ENCODE measurements at places on chromosomes 13 and 19.
A peak's percentile ranks its signal among the peaks of the same experiment; 100 is the strongest.

GRCh38 chr13:70662231-70662940 lies 554.1 kb upstream of the KLHL1 start:
- DNase-seq = no peak

DNA sequence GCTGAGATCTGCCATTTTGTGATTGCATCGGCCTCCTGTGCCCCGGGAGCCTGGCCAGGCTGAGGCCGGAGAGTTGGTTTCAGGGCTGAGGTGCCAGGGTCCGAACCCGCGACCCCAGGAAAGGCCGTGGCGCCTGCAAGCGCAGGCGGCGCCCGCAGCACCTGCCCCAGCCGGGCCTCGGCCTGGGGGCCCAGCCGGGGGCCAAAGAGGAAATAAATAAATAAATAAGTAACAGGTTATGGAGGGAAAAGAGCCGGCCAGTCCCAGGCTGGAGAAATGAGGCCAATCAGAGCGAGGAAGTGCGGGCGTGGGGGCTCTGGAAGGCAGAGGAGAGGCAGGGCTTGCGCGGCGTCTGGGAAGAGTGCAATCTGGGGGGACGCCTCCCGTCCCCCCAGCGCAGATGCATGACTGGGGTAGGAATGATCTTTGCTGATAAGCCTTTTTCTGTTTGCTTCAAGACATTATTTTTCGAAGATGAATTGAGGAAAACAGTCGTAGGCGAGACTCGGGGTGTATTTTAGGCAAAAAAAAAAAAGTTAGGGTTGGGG lies 145.6 kb upstream of the ZNF536 start:
- peak; percentile 32 for DNase-seq

- peak; percentile 45 for DNase-seq
Measured at GRCh38 chr13:40789275-40790153, at the start of gene SLC25A15. Gene SLC25A15, plus strand, starts transcription at chr13:40789611. Its CDS starts 3,616 bp downstream, at chr13:40793227.

DNA sequence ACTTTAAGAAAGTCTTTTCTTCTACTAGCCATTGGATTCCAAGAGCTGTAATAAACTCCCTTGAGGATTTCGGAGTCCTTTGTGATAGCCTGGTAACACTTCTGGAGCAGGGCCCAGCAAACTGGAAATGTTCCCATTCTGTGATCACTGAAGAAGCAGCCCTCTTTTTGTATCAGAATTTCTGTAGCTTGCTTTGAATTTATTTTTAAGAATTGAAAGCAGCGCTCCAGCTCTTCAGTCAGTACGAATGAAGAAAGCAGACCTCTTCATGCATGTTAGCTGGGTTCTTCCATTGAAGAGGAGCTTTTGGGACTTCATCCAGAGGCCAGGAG lies 141.5 kb downstream of the AKAP11 start:
- no peak for DNase-seq

- DNase-seq = no peak
Measured at GRCh38 chr13:99559560-99559959, 58.3 kb downstream of the TM9SF2 start.

DNA sequence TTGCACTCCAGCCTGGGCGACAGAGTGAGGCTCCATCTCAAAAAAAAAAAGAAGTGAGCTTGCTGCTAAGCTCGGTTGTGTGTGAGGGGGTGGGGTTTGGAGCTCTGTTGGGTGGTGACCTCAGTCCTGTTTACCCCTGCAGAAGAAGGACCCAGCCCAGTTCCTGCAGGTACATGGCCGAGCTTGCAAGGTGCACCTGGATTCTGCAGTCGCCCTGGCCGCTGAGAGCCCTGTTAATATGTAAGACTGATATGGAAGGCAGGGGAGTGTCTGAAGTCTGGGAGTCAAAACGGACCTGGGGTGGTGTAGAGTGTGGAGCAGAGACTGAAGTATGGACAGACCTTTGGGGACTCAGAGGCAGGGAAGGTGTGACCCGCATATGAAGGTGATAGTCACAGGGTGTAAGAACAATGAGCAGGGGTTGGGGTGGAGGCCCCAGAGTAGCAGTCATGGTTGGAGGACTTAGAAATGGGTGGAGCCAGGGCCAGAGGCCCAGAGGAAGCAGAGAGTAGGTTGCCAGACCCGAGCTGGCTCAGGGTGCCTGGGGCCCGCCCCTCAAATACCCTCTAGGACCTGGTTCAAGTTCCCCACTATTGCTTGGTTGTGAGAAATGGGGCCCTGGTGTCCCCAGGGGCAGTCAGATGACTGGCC lies 13.2 kb downstream of the CLASRP start:
- no peak for DNase-seq

- no peak for DNase-seq
Measured at GRCh38 chr13:53422415-53422814, 393.8 kb downstream of the OLFM4 start.

DNA sequence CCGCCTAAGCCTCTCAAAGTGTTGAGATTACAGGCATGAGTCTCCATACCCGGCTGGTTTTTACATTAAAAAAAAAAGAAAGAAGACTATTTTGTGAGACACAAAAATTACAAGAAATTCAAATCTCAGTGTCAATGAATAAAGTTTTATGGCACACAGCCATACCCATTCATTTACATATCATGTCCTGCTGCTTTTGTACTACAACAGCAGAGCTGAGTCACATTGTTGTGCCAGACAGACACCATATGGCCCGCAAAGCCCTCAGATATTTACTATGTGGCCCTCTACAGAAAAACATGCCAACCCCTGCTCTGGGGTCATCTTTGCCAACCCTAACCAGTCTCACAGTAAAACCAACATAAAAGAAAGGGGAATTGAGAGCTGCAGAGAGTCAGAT lies 5.3 kb downstream of the SMIM7 start:
- no peak for DNase-seq

DNA sequence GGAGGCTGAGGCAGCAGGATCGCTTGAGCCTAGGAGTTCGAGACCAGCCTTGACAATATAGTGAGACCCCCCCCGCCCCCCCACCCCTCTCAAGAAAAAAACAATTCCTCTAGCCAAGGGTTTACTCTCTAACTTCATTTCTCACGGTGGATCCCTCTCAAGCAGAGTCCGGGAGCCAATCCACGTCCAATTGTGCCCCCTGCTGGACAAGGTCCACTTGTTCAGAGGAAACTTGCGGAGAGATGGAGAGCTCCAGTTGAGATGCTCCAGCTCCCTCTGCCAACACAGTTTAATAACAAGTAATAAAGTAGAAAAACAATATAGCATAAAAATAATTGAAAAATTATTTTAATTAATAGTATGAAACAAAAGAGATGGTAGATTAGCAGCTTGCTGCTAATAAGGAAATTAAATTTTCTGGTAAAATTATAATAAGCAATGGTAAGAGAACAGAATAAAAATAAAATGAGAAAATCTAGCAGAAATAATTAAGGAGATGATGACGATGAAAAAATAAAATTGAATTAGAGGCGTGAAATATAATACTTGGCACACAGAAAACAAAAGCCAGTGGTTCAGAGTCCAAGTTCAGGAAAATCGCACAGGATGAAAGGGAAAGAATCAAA lies 14.5 kb upstream of the SIGLEC14 start:
- peak; percentile 84 for DNase-seq

GRCh38 chr13:72590091-72590740 lies 137.2 kb downstream of the MZT1 start:
- no peak for DNase-seq

DNA sequence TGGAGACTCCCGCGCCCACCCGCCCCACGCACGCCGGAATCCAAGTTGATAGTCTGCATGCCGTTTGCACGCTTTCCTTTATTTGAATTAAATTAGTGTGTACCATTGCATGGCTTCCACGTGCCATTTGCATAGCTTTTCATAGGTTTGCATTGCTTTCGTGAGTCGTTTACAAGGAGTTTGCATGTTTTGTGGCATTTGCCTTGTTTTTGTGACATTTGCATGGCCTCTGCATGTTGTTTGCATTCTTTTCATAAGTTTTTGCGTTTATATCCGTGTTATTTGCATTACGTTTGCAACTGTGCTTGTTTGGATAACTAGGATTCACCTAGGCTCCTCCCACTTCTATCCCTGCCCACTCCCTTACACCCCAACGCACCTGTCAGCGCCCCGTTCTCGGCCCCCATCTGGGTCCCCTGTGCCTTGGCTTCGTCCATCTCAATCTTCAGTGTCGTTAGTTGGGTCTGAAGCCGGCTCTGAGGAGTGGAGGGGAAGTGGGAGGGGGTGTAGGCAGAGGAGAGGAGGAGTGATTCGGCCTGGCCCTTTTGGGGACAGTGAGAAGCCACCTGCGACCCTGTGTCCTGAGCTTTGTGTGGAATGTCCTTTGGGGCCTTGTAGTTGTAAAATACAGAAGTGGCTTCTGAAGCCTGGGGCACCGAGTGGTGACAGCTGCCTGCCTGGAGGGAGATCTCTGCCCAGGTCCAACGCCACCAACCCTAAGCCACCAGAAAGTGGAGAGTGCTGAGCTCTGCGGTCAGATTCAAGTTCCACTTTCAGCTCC lies 2.4 kb downstream of the CCDC194 start:
- DNase-seq = no peak

DNA sequence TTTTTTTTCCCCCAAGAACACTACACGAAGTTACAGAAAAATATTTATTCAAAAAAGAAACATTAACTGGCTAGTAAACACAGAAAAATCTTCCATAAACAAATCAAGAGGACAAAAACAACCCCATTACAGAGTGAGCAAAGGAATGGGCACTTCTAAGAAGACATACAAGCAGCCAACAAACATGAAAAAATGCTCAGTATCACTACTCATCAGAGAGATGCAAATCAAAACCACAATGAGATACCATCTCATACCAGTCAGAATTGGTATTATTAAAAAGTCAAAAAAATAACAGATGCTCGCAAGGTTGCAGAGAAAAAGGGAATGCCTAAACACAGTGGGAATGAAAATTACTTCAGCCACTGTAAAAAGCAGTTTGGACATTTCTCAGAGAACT lies 131.7 kb downstream of the UGGT2 start:
- DNase-seq = no peak

DNA sequence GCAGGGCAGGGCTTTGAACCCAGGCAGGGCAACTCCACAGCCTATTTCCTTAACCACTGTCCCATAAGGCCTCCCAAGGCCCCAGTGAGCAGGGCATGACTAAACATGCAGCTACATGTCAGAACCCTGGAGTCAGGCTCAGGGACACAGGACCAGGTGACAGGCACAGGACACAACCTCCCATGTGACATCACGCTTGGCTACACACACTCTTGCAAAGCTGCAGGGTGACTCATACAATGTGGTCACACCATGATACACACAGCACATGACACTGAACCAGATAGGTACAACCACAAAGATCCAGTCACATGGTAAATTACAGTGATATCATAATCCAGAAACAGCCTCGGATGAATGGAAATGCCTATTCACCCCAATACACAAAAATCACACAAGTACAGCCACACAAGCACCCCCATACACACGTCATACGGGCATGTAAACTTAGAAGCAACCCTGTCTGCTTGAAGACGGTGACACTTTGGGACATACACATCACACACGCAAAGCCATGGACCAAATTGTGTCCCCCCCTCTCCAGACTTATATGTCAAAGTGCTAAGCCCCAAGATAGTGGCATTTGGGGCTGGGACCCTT lies 14.5 kb downstream of the KLK4 start:
- DNase-seq = no peak

- no peak for DNase-seq
Measured at GRCh38 chr19:23286477-23286876, 36.3 kb upstream of the ZNF724 start.

DNA sequence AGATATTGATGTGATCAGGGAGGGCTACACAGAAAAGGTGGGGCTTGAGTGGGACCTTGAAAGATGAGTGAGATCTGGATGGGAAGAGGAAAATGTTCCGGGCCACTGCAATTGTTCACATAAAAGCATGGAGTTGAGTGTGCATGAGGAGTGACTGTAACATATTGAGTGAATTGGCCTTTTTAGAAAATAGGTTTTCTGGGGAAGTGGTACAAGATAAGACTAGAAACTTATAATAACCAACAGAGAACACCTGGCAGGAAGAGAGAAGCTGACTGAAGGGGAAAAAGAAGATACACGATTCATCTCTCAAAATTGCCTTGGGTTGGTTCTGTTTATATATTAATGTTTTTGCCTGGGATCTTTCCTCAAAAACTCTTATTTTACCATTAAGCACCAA lies 32.2 kb downstream of the SLC10A2 start:
- DNase-seq = no peak

Measured in midbrain (tissue), 1 donor.